ENCODE measurements at places on chromosomes 6 and 20.
A peak's percentile ranks its signal among the peaks of the same experiment; 100 is the strongest.

GRCh38 chr6:118724211-118724610, 72.8 kb upstream of the CEP85L start:
- no peak for DNase-seq

- peak; percentile 63 for DNase-seq
Observed at GRCh38 chr20:47502271-47503239, 868 bp downstream of the NCOA3 start.

DNA sequence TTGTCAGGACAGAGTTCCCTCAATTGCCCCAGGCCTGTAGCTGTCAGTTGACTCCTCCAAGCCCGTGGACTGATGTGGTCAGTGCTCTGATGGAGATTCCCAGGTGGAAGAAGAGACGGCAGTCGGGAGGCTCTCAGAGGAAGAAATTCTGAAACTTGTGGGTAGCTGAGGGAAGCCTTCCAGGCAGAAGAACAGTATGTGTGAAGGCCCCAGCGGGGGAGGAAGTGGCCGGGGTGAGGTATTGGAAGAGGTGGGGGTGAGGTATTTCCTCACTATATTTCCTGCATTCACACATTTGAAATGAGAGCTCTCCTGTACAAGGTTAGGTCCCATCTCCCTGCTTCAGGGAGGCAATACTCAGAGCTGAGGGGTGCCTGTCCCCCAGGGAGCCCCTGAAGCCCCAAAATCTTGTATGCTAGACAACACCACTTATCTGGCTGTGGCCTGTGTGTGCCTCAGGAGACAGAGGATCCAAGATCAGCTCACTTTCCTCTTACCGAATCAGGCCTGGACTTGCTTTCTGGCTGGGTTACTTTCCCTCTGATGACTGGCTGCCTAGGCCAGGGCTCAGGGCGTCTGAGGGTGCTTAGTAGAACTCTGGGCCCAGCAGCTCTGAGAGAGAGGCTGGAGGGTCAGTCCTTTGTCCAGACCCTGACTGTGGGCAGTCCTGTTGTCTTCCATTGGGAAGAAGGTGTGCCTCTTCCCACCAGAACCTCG, 49.3 kb upstream of the MYL9 start:
- DNase-seq, result peak; percentile 63

DNA sequence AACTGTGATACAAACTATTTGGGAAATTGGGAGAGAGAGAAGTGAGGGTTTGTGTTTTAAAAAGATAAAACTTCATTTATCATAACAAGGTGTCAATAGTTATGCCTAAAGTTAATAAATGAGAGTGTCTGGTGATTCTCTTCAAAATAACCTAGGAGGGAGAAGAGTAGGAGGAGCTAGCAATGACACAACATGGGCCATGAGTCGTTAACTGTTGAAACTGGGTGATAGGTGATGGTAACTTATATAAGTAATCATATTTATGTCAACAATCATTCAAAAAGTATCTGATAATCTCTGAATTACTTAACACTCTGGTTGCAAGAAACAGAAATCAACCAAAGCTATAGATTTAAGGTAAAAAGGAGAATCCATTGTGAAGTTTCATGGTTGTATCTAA, 46.8 kb upstream of the INSM1 start:
- no peak for DNase-seq

- DNase-seq, result no peak
Observed at GRCh38 chr20:51022227-51022802, 592 bp downstream of the KCNG1 start.

GRCh38 chr6:38997128-38997761, 51.3 kb upstream of the GLP1R start:
- peak; percentile 13 for DNase-seq

DNA sequence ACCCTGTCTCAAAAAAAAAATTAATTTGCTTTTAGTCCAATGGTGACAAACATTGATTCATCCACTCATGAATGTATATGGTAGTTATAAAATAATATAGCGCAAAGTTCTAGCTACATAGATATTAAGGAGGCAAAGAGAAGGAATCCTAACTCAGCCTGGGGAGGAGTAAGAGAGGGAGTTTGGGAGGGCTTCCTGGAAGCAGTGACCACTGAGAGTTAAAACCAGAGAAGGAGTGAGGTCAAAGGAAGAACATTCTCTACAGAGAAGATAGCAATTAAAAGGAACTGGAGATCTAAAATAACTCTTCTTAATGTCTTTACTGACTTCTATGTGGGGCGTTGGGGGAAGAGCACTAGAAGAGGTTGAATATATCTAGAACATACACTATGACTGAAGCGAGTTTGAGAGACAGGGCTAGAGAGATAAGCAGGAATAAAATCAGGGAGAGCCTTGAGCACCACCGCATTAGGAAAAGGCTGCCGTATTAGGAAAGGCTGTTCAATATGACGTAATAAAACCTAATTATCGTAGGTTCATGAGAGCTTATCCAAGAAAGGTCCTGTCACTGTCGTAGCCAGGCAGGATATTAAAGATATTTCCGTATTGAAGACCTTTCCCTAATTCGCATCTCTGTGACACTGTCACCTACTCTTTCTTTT, 81.8 kb upstream of the CNKSR3 start:
- no peak for DNase-seq

DNA sequence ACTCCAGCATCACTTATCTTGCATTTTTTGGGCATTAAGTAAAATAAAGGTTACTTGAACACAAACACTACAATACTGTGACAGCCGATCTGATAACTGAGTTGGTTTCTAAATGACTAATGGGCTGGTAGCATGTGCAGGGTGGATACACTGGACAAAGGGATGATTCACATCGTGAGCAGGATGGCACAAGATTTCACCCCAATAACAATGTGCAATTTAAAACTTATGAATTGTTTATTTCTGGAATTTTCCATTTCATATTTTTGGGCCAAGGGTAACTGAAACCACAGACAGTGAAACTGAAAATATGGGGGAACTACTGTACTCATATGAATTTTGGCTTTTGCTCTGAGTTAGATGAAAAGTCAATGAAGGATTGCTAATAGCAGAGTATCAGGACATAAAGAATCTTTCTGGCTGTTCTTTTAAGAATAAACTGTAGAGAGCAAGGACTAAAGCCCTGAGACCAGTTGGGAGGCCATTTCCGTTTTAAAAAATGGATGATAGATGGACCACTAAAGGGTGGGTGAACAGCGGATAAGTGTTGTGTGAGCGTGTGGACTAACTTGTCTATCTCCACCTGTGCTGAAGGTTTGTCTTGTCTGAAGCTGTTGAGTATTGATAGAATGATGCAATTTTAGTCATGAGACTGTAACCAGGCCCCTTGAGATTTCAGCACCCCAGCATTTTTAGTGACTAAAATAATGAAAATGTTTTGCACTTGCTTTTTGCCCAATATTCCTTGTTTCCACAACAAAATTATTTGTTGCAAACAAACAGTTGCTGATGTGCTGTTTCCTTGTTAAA, 8.2 kb downstream of the SPINT3 start:
- no peak for DNase-seq

GRCh38 chr6:154615483-154616025, 105.1 kb upstream of the CNKSR3 start:
- DNase-seq, result peak; percentile 38

DNA sequence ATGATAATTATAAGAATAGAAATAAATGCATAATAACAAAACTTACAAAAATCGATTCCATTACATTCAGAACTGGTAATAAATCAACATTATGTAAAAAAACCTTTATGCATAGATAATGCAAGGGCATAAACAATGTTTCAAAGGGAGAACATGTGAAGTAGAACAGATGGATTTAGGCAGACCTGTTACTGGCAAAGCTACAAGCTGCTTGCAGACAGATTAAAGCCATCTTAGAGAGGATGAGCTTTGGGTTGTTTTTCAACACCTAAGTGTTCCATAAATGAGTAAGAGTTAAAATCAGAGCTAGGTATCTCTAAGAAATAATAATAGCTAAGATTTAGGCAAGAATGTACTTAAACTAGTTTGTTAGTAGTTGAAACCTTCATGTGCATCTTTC, 37.2 kb downstream of the SNAP25 start:
- no peak for DNase-seq

DNA sequence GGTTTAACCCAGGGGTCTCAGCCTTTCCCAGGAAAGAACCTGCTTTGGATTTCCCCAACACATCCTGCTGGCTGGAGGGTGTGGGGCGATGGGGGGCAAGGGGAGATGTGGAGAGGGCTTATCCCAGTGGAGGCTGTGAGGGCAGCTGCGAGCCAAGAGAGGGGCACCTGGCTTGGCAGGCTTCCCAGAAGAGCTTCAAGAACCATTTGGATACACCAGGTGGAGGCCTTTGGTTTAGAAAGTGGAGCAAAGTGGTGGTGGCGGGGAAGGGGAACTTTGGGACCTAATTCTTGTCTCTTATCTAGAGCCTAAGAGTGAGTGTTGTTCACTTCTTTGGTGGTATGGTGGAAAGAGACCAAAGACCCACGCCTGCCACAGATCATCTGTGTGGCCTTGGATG, 12.4 kb downstream of the CD40 start:
- no peak for DNase-seq

GRCh38 chr6:4637691-4638433, 138.3 kb upstream of the CDYL start:
- DNase-seq, result peak; percentile 74

- DNase-seq, result peak; percentile 58
Observed at GRCh38 chr6:26159357-26160273, 72.4 kb downstream of the HFE start.
